Right atrium auricular region (tissue), 2 donors: ENCODE measurements at places on chromosomes 2 and 18.

DNA sequence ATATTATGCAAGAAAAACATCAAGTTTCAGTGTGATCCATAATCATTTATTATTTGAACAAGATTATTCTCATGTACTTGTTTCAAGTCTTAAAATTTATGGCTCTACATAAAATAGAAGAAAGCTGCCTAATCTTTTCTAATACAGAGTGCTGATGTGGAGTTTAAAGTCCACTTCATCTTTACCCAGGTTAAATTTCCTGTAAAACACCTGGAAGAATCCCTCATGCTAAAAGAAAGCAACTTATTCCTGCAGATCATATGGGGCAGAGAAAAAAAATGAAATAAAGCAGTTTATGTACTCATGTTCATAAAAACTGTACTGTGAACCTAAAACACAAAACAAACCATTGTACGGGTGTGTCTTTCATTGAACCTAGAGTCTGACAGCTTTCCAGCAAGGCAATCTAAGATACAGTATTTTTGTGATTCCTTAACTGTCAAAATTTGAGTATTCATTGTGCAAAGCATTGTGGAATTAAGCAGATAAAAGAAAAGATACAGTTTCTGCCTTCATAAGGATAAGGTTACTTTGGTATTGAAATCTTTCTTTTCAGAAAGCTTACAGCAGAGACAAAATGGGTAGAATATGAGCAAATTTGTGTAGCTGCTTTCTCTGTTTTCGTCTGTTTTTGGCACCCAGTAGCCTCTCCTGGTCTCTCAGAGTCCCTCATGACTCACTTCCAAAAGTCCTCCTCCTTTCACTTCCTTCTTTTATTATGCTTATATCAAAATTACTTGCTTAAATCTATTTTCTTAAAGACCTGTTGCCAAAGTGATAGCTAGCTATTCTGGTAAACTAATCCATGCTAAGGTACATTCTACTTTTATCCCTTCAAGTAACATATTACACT, 26.9 kb upstream of the GLS start:
- H3K27me3 ChIP-seq, result no peaks in the 10 kb centered on the region
- no peaks in the 10 kb centered on the region for H3K36me3 ChIP-seq
- no peak for DNase-seq
- no peak overlapping the region for H3K27ac ChIP-seq

DNA sequence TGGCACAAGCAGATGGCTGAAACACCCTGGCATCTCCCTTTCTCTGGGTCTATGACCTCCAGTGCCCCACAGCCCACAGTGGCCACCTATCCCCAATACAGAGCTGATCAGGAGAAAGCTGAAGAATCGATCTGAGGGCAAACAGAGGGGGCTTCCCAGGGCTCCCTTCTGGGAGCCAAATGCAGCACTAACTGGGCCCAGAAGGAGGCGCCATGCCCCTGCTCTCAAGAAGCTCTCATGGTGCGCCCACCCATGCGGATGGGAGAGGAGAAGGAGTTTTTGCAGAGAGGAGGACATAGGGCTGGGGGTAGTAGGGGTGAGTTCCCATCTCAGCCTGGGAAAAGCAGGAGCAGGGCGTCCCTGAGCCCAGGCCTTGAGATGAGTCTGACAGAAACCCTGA, 787.3 kb upstream of the RAB6C start:
- H3K4me1 ChIP-seq, result no peaks in the 10 kb centered on the region
- no peaks in the 10 kb centered on the region for H3K27me3 ChIP-seq

DNA sequence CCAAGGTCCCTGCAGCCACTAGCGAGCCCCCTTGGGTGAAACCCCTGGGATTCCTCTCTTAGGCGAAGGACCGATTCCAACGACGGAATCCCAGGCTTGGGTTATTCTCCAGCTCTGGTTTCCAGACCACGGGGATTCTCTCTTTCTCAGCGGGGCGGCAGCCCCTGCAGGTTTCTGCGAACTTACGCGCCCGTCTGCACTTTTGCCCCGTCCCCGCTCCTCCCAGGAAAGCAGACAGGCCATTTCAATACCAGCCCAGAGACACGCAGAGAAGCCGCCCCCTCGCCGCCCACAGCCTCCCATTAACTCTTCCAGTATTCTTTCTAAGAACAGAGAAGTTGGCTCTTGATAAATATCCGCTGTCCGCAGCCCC, 1.2 kb downstream of the CBLN2 start:
- H3K36me3 ChIP-seq, result no peaks in the 10 kb centered on the region
- H3K4me1 ChIP-seq, result peaks cover 18% of the 10 kb centered on the region
- H3K27ac ChIP-seq, result no peak overlapping the region
- no peak for DNase-seq
- H3K4me3 ChIP-seq, result no peak overlapping the region

DNA sequence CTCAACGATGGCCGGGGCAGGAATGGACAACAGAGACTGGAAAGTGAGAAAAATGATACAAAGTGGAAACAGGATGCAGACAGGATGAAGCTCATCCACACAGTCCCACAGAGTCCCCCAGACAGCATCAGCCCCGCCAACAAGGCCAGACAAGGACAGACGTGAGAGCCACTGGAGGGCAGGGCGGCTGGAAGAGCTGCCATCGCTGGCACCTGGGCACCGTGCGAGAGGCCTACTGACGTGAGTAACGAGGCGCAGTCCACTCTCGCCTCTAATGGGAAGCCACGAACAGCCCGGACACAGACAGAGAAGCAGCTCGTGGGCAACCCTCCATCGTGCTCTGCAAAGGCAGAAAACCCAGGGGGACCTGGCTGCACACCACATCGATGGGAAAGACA, 17.1 kb downstream of the HDAC4 start:
- DNase-seq, result no peak
- H3K36me3 ChIP-seq, result no peaks in the 10 kb centered on the region
- H3K4me1 ChIP-seq, result peaks cover 14% of the 10 kb centered on the region
- no peak overlapping the region for H3K4me3 ChIP-seq
- H3K27ac ChIP-seq, result no peak overlapping the region
- no peaks in the 10 kb centered on the region for H3K27me3 ChIP-seq

- no peaks in the 10 kb centered on the region for H3K36me3 ChIP-seq
- no peaks in the 10 kb centered on the region for H3K4me1 ChIP-seq
- H3K27me3 ChIP-seq, result no peaks in the 10 kb centered on the region
- no peak for DNase-seq
- no peak overlapping the region for H3K27ac ChIP-seq
Observed at GRCh38 chr2:30398084-30398873, 48.8 kb upstream of the LCLAT1 start.

GRCh38 chr18:13214609-13215008, 4.0 kb upstream of the LDLRAD4 start:
- H3K4me1 ChIP-seq, result peaks cover 16% of the 10 kb centered on the region
- H3K27ac ChIP-seq, result no peak overlapping the region
- no peaks in the 10 kb centered on the region for H3K27me3 ChIP-seq
- no peak overlapping the region for H3K4me3 ChIP-seq
